ENCODE measurements at places on chromosomes 2 and 18.

- no peak for DNase-seq
Observed at GRCh38 chr2:144256996-144257707, 262.8 kb downstream of the ZEB2 start.

DNA sequence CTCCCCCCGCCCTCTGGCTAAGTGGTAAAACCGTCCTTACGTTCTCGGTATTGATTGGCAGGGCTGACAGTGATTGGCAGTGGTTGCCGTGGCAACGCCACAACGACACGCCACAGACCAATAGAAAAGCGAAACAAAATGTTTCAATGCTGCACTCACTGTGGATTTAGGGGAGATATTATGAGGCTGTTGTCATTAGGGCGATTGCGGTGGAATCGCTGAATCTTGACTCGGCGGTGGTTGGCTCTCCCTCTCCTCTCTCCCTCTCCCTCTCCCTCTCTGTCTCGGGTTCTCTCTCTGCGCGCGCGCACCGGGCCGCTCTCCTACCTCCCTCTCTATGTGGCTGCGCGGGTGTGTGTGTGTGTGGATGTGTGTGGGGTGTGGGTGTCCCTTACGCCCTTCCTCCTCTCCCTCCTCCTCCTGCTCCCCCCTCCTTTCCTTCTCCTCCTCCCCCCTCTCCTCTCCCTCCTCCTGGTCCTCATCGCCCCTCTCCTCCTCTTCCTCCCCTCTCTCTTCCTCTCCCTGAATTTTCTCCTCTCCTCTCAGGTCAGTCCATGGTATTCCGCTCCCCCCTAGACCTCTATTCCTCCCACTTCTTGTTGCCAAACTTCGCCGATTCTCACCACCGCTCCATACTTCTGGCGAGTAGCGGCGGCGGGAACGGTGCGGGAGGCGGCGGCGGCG lies at the start of gene SIX3:
SIX3 (plus strand) TSS at position 152 of the 684 bp plus-strand sequence; CDS start at position 555, 403 bp downstream.
- DNase-seq: no peak

DNA sequence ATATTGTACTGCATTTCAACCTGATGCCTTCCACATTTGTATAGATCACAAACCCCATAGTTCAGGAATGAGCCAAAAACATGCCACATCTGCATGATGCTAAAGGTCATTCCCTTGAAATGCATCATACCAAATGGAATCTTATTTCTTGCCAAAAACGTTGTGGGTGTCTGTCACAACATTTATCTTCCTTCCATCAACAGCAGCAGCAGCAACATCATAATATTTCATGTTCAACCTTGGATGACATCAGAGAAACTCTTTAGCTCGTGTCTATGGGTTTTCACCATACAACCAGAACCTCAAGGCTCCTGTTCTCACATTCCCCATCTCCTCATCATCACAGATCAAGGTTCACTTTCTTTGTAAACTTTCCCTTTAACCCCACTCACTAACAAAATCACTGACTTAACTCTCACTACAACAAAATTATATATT lies 221.3 kb upstream of the CTAGE1 start:
- no peak for DNase-seq

- no peak for DNase-seq
Observed at GRCh38 chr2:11014026-11014425, 102.3 kb downstream of the KCNF1 start.

GRCh38 chr18:741931-742512 lies 29.6 kb upstream of the ENOSF1 start:
- peak; percentile 85 for DNase-seq

DNA sequence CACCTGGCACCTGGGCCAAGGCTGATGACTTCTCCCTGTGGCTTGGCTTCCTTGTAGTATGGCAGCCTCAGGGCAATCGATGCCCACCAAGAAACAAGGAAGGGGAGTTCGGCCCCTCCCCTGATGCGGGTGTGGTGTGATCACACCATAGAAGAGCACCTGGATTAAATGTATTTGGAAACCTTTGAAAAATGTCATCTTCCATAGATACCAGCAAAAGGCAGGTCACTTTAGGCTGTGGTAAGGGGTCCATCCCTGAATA lies 198.2 kb downstream of the CYP26B1 start:
- DNase-seq: no peak

GRCh38 chr2:219857751-219858150 lies 230.3 kb downstream of the SLC4A3 start:
- no peak for DNase-seq

Measured in hematopoietic multipotent progenitor cell treated with erythropoietin and hydrocortisone succinate and interleukin-3 and kit ligand, for 6 days (in vitro differentiated cells).